Activated naive CD4-positive, alpha-beta T cell (primary cell): ENCODE measurements at places on chromosomes 6 and 20.

DNA sequence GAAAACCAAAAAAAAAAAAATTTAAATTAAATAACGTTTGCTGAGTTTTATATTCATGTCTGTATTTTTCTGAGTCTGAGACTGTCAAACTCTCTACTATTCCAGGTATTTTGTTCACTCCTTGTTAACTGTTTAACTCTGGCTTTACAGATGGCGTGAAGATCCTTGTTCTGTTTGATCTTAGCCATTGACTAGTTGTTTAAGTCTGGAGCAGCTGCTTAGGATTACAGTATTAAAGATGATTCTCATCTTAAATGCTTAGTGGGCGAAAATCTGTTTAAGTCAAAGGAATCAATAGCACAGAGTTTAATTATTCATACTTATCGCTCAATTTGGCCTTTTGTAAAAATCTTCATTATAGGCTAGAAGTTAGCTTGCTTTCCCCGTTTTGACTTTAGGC is 2.4 kb downstream of the PHACTR2 start:
- no peak for DNase-seq

GRCh38 chr6:143612186-143612585 is 65.6 kb upstream of the PHACTR2 start:
- no peak for DNase-seq

DNA sequence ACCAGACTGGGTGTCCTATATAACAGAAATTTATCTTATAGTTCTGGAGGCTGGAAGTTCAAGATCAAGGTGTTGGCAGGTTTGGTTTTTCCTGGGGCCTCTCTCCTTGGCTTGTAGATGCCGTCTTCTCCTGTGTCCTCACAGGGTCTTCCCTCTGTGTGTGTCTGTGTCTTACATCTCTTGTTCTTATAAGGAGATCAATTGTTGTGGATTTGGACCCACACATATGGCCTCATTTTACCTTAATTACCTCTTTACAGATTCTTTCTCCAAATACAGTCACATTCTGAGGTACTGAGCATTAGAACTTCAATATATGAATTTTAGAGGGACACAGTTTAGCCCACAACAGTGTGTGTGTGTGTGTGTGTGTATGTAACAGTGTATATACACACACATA is 74.5 kb downstream of the EDN1 start:
- DNase-seq: no peak

DNA sequence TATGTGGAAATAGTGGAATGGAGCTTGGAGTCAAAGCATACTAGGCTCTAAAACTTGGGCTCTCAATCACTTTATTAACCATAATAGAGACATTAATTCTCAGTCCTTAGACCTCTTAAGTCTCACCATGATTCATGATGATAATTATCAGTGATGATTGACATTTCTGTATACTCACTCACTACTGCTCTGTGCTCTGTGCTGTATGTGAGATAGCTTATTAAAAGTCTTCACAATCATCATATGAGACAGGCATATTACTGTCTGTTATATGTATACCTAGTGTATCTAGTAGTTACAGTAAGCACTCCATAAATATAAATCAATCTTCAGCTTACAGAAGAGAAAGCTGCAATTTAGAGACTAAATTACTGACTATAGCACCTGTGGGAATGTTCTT is 236.0 kb upstream of the JAG1 start:
- DNase-seq: no peak

GRCh38 chr6:13877051-13877450 is 47.7 kb upstream of the RNF182 start:
- DNase-seq: no peak

GRCh38 chr6:71402096-71402495 is 113.5 kb downstream of the OGFRL1 start:
- DNase-seq: no peak

GRCh38 chr6:107668743-107669474 is 155.2 kb downstream of the SCML4 start:
- DNase-seq: no peak

- no peak for DNase-seq
Observed at GRCh38 chr6:70371454-70372105, 41.7 kb upstream of the FAM135A start.

GRCh38 chr6:55290736-55291135 is 36.5 kb upstream of the GFRAL start:
- DNase-seq: no peak

DNA sequence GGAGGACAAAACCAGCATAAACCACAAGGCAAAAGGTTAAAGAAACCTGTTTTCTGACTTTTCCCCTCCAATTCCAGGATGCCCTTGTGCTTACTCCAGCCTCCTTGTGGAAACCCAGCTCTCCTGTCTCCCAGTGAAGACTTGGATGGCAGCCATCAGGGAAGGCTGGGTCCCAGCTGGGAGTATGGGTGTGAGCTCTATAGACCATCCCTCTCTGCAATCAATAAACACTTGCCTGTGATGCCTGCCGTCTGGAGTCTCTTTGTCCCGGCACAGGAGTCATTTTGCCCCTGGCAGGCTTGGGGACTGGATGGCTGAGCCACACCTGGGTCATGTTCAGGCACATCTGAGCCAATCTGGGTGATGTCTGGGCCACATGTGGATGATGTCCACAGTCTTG is 26.6 kb downstream of the BPIFB1 start:
- no peak for DNase-seq
